GM23248 (cell line): ENCODE measurements at places on chromosomes 3 and 15. TPM values are rescaled to one million over a fixed set of nuclear protein-coding genes. Genes with fewer than 3 reads are reported as not detected.

DNA sequence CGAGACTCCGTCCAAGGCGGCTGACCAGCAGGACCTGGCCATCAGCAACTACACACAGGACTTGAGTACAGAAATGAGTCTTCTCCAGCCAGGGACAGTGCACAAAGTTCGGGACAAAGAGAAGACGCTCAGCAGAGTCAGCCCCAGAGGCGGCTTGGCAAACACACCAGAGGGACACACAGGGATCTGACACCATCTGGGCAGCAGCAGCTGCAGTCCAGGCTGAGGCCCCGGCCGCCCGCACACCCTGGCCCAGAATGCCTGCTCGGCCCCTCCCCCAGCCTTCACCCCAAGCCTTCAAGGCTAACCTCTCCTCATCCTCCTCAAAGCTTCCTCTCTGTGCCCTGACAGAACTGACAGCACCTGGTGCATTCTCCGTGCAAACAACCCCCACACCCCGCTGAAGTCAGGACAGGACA lies 61.1 kb downstream of the XXYLT1 start:
- DNase-seq = peak; percentile 77

DNA sequence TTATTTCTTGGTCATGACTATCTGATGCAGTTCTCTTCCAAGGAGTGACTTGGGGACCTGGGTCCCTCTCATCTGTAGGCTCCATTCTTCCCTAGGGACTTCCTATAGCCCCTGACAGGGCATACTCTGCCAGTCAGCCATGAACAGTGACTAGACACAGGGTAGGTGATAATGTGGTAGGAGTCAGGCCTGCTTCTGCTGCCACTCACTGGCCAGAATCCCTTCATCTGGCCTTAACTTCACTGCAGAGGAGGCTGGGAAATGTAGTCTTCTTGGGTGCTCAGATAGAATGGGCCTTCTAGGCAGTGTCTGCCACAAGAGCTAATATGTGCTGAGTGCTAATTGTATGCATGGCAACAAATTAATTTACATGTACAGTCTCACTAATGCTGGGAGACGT lies 84.5 kb downstream of the CACNA2D3 start:
- no peak for DNase-seq

GRCh38 chr3:117047951-117048705 lies 338.5 kb downstream of the TUSC7 start:
- DNase-seq = peak; percentile 54

- DNase-seq = no peak
These were observed 338.2 kb upstream of the THRB start for GRCh38 chr3:24832891-24833290.

GRCh38 chr3:125401402-125401801 lies 26.3 kb upstream of the ZNF148 start:
- peak; percentile 58 for DNase-seq

GRCh38 chr15:101841656-101842055 lies 29.7 kb downstream of the OR4F15 start:
- DNase-seq = no peak

- DNase-seq = no peak
These were observed 21.6 kb downstream of the EMC4 start for GRCh38 chr15:34246276-34246976.

DNA sequence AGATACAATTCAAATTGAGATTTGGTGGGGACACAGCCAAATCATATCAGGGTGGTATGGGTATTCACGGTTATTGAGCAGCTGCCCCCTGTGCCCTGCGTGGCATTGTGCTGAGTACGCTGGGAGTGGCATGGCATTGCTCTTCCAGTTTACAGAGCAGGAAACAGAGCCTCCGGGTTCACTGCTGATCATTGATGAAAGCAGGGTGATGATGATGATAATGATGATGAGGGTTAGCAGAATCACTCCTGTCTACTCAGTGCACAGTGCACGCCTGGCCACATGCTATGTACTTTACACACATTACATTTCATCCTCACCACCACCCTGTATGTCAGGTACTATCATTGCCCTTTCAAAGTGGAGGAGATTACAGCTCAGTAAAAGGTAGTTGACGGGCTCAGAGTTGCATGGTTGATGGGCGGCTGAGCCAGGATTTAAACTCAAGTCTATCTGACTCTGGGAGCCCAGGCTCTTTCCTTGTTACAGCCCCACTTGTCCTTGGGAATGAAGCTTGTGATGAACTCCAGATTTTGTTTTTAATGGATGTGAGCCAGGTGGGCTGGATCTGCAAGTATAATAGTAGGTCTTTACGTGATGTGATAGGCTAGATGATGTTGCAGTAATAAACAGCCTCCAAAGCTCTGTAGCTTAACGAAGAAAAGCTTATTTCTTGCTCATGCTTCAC lies 87.6 kb upstream of the MYZAP start:
- DNase-seq = no peak

- DNase-seq = no peak
These were observed 89.5 kb downstream of the VGLL4 start for GRCh38 chr3:11554236-11554610.

- no peak for DNase-seq
These were observed 80.1 kb downstream of the ASB7 start for GRCh38 chr15:100682468-100682867.

- no peak for DNase-seq
These were observed 6.3 kb downstream of the TMEM43 start for GRCh38 chr3:14131134-14131533.

GRCh38 chr3:31530039-31530959 lies 2.4 kb upstream of the STT3B start:
- DNase-seq = no peak

FMN1 gene
- 2.0 and 2.2 TPM in 2 replicates for total RNA-seq

ARNT2 gene
- 23.5 and 31.5 TPM in 2 replicates for total RNA-seq

KY gene
- 0.51 and 0.76 TPM in 2 replicates for total RNA-seq
